ENCODE measurements at places on chromosomes 7 and 10.

GRCh38 chr10:8066124-8066523 is 11.6 kb downstream of the GATA3 start:
- no peak for DNase-seq

GRCh38 chr10:84398696-84399095 is 70.3 kb downstream of the CCSER2 start:
- DNase-seq = no peak

DNA sequence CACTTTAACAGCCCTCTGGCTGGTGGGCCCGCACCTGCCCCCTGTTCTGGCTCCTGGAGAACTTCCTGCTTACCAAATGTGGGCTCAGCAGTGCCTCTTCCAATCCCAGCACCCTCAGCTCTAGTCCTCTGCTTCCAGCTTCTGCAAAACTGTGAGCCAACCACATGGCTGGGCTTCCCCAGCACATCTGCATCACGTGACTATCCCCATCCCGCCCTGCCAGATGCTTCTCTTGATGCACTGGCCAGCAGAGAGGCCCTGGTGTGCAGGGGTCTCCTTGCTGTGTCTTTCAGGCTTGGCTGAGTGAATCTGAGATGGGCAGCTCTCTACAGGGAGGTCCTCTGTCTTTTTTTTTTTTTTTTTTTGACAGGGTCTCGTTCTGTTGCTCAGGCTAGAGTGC is 43.8 kb upstream of the DMBT1 start:
- DNase-seq = no peak

DNA sequence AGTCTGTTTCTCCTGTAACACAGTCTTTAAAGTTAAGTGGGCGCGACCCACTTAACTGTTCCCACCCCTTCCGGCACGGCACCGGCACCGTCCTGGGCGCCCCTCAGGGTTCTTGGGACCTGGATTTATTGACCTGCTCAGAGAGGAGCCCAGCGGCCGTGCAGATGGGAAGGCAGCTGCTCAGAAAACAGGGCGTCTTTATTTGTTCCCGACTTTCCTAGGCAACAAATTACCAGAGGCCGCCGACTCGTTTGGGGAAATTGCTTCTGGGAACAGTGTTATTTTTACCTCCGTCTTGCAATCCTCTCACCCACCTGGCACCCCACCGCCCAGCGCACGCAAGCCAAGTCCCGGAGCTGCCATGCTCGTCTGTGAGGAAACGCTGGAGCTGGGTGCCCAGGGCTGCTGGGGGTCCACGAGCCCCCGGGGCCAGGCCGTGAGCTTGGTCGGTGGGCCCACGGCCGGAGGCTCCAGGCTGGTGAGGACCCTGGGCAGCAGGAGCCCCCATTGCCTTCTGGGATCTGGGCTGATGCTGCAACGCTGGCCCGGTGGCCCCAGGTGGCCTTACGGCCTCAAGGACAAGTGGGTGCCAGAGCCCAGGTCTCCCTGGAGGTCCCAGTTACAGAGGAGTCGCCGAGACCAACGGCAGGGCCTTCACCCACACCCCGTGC is 14.9 kb upstream of the ADGRA1 start:
- no peak for DNase-seq

GRCh38 chr10:99784727-99785441 is 2.4 kb downstream of the ABCC2 start:
- no peak for DNase-seq

GRCh38 chr7:92613214-92613613 is 23.0 kb upstream of the FAM133B start:
- DNase-seq = no peak

- no peak for DNase-seq
These were observed 338.0 kb upstream of the KIAA1217 start for GRCh38 chr10:23870651-23871610.

GRCh38 chr7:106614751-106615150 is 46.2 kb downstream of the CCDC71L start:
- no peak for DNase-seq

- DNase-seq = no peak
These were observed 304.4 kb downstream of the GRID1 start for GRCh38 chr10:86062198-86062550.

DNA sequence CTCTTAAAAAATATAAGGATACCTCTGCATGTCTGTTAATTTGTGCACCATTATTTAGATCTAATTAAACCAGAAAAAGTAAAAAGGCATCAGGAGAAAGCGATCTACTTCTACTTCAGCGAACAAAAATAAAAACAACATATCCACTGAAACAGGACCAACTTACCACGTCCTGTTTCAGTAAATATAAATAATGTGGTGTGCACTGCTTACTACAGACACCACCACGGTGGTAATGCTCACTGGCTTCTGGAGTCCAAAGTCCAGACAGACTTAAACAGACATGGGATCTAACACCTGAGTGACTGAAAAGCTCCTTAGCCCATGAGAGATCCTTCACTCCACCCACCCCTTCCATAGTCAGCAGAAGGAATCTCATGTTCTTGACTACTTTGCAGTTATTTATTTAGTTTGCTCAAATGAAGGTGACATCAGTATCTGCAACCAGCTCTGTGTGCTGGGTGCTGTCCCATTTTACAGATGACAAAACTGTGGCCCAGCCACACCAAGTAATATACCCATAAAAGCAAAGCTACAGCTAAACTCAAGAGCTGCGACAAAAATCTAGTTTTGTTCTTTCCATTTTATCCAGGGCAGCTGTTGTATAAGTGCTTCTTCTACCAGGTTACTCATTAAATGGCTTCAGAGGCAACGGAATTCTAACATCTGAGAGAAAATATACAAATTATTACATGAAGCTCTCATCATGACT is 62.1 kb upstream of the NCAPG2 start:
- DNase-seq = no peak

- DNase-seq = no peak
These were observed 3.1 kb downstream of the TBC1D12 start for GRCh38 chr10:94405406-94405805.
